Activated CD4-positive, alpha-beta T cell treated with anti-CD3 and anti-CD28 coated beads, Interleukin-10, Interleukin-2, amounts not matched to agents 100 ng/mL and 50 ng/mL, durations not matched to agents 16 hours and 8 hours (primary cell): ENCODE measurements at places on chromosomes 4 and X.

DNA sequence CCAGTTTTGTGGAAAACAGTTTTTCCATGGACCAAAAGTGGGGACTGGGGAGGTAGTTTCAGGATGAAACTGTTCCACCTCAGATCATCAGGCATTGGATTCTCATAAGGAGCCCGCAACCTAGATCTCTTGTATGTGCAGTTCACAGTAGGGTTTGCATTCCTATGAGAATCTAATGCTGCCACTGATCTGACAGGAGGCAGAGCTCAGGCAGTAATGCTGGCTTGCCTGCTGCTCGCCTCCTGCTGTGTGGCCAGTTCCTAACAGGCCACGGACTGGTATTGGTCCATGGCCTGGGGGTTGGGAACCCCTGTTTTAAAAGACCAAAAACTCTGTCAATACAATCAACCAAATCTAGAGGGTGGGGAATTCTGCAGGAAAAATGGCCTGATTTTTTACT, 100.0 kb upstream of the EOLA2 start:
- DNase-seq = no peak

- DNase-seq = no peak
These were observed 329.9 kb downstream of the NAF1 start for GRCh38 chr4:162836773-162837172.

- no peak for DNase-seq
These were observed 461.4 kb downstream of the MID1IP1 start for GRCh38 chrX:39262641-39263040.

DNA sequence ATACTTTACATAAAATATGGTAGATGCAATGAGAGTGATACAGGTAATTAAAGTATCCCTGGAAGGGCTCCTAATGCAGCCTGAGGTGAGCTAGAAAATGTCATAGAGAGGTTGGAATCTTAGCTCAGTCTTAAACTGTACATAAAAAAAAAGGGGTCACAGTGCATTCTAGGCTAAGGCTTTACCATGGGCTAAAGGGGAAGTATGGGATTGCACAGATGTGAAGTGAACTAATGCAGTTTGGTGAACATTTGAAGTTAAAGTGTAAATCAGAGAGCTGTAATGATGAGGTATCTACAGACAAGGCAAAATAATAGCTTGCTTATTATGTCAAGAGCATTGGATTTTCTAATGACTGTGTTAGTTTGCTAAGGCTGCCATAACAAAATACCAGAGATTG, 405.9 kb downstream of the ADGRL3 start:
- no peak for DNase-seq
